ENCODE measurements at places on chromosomes 6 and 20. TPM values are rescaled to one million over a fixed set of nuclear protein-coding genes. Genes with fewer than 3 reads are reported as not detected.

Gene ABHD12
- 97.1 TPM for total RNA-seq

Gene LY6G6F
- total RNA-seq, result not detected

Gene PAK5
- total RNA-seq, result not detected

Gene SIGLEC1
- total RNA-seq, result not detected

Gene ALDH5A1
- 8.3 TPM for total RNA-seq

Gene UBE2C
- 241 TPM for total RNA-seq

Measured in A549 treated with CpdA at 1 μM for 4 hours (cell line).